ENCODE measurements at places on chromosomes 4 and X.

DNA sequence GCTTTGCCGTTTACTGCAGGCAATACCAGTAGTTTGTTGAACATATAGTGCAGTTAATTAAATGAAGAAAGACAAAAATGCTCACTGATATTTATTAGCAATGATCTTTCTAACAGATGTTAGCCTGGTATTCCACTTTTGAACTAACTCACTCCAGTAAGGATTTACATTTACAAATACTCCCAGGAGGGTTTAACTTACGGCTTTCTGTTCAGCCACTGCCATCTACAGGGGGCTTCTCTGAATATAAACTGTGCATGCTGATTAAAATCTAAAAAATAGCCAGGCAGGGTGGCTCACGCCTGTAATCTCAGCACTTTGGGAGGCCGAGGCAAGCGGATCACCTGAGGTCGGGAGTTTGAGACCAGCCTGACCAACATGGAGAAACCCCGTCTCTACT lies 2.2 kb upstream of the SRD5A3 start:
- DNase-seq: no peak

GRCh38 chr4:110515676-110516075 lies 39.7 kb downstream of the ENPEP start:
- DNase-seq: no peak

GRCh38 chrX:34866646-34867045 lies 76.0 kb upstream of the FAM47B start:
- no peak for DNase-seq

GRCh38 chr4:8866421-8866820 lies 5.2 kb downstream of the HMX1 start:
- DNase-seq: no peak

GRCh38 chr4:139833151-139833910 lies 167.7 kb downstream of the MGST2 start:
- no peak for DNase-seq

DNA sequence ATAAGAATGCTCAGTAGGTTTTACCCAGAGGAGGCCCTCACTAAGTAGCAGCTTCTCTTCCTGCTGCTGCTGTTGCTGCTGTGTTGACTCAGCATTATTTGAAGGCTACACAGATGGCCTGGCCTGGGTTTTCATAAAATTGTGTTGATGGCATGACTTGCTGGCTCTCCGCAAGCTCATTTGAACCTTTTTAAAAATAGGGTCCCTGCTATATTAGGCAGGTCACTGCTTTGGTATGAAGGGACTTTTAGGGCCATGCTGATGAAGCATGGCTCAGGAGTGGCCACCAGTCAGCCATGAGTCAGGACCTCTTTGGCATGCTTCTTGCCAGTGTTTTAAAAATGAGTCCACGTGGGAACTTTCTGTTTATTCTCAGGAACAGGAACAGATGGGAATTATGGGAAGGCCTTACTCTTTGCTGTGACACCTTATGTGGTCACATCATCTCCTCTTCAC lies 128.7 kb downstream of the MID1IP1 start:
- DNase-seq: no peak

- no peak for DNase-seq
These were observed 53.7 kb downstream of the MSX1 start for GRCh38 chr4:4913147-4913561.

DNA sequence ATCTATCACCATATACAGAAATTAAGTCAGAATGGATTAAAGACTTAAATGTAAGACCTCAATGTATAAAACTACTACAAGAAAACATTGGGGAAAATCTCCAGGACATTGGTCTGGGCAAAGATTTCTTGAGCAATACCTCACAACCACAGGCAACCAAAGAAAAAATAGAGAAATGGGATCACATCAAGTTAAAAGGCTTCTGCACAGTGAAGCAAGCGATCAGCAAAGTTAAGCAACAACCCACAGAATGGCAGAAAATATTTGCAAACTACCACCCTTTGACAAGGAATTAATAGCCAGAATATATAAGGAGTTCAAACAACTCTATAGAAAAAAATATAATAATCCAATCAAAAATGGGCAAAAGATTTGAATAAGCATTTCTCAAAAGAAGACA lies 236.9 kb upstream of the EMCN start:
- DNase-seq: no peak
